ENCODE measurements at places on chromosomes 2 and 18.

DNA sequence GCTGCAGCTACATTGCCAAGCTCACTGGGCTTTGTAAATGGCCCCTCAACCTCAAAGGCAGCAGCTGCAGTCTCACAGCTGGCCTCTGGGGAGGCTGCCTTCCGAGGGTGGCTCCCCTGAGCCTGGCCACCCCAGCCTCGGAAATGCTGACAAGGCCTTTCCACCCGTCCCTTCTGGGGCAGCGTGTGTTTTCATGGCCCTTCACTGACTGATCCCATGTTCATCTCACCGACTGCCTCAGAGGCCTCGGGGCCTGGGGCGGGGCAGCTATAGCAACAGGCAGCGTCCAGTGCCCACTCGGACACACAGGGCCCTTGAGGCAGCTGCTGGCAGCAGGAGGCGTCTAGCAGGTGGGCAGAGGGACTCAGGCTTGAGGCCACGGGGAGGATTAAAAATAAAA, 149.7 kb downstream of the GLI2 start:
- DNase-seq, result peak; percentile 67

DNA sequence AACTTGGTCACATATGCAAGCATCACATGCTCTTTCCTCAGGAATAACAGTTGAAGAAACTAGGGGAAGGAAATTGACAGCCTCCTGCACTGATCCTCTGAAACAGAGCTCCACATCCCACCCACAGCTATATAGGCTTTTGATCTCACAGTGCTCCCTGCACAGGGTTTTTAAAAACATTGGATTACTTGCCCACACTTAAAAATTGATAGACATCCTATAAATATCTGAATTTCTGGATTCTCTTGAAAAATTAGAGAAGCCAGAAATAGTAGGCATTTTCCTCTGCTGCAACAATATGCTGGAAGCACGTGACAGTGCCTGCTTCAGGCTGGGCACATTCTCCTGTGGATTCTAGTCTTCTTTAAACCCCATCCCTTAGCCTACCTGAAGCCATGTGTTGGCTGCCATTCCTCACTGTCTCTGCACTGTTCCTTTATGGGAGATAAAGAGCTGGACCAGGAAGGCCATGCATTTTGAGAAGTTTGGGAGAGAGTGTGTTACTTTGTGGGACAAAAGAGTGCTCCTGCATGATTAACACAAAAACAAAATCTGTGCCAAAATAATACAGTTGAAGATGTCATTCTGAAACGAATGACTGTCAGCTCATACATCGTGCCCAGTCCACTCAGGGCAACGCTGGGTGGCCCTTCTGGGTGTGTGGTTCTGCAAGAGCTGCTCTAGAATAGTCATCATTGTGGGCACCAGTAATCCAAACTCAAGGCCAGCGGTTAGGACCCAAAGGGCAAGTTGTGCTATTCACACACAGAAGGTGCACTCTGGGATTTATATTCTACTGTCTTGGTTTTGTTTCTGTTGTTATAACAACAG, 59.8 kb downstream of the GYPC start:
- DNase-seq, result no peak

DNA sequence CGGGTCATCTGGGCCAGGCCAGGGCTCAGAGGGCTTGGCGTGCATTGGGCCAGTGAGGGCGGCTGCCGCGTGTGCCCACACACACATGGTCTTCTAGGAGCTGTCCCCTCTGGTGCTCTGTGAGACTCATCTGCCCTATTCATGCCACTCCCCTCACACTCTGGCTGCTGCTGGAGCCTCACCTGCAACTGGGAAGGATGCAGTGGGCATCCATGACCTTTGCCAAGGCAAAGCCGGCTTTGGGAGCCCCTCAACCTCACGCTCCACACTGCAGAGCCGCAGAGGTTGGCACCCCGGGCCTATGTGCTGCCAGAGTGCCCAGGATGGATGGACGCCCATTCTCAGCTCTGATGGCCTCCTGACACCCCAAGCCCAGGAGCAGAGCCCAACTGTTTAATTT, 330.2 kb upstream of the SALL3 start:
- peak; percentile 44 for DNase-seq

DNA sequence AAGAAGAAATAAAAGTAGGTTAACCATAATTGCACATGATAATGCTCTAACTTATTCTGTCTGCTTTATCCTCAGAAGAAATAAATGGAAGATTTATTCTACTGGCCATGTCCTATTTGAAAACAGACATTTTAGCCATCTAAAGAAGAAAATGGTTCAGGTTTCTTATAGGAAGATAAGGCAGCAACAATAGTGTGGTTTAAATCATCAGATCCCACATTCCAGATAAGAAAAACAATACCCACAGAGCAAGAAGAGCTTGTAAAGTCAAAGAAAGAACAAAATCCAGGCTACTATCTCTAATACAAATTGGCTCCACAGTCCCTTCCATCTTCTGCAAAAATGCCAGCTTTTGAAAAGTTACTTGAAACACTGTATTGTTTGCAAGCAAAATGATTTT, 49.3 kb downstream of the L3MBTL4 start:
- DNase-seq, result no peak

DNA sequence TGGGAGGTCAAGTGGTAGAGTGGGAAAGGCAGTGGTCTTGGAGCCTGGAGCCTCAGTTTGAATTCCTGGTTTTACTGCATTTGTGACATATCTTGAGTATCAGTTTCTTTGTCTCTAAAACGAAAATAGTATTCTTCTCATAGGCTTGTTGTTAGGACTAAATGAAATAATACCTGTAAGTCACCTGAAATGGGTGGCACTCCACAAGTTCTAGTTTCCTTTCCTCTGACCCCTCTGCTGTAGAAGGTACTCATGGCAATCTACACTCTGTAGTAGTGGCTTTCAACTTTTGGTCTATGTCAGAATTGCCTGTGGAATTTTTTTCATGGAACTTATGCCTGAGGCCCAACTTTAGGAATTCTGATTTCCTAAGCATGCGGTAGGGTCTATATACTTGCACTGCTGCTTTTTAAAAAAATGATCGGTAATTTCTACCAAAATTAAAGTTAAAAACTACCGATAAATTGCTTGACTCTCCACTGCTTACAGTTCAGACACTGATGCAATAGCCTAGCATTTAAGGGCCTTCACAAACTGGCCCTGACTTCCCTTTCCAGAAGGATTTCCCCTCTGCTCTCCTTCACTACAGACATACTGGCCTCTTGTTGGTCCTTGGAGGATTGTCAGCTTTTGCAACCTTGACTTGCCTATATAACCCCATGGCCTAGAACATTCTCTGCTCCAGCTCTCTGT, 47.2 kb downstream of the PLEK start:
- DNase-seq, result no peak

DNA sequence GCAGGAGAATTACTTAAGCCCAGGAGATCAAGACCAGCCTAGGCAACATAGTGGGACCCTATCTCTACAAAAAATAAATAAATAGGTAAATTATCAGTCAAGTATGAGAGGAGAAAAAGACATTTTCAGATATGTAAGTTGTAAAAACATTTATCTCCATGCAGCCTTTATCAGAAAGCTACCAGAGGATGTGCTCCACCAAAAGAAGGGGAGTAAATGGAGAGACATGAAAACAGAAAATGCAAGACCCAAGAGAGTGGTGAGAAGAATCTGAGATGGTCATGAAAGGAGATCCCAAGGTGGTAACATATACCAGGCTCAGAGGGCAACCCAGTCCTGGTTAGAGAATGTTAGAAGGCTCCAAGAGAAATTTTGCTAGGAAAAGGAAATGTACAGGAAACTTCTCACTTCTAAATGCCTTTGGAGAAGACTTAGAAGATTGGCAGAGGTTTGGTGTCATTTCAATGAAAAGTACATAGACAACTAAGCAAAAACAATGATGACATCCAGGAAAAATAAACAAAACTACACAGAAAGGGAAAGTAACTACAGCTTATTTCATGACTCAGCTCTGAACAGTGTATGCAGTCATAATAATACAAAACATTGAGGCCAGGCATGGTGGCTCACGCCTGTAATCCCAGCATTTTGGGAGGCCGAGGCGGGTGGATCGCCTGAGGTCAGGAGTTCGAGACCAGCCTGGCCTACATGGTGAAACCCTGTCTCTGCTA, 19.5 kb downstream of the CIB4 start:
- DNase-seq, result no peak

DNA sequence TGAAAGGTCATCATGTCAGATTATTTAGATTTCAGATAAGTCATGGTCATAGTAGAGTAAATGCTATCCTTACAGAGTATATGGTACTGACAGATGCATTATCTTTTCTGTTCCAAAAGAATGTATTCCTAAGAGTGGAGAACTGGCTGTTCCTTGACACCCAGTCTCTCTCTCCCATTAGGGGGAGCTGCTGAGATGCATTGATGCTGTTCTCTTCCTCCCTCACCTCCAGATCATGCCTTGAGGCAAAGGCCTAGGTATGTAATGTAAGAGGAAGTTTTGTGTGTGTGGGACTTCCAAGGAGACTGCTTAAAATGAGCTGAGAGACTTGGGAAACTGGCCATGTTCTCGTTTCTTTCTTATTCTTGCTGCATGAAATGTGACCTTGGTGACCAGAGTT, 979.5 kb upstream of the CELF4 start:
- no peak for DNase-seq

DNA sequence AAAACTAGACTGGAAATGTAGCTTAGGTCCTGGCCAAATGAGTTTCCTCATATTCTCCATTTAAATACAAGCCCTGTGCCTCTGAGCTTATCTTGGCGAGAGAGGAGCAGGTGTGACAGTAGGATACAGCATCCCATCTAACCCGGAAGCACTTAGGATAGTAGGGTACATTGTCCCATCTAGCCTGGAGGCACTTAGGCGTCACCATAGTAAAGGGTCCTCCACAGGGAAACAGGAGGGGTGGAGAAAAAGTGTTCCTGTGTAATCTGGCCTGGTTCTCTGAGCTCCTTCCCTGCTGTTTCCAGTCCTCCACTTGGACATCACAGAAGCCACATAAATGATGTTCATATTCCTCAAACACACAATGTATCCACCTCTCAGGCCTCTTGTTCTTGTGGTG, 301.4 kb downstream of the GALR1 start:
- DNase-seq, result no peak

GRCh38 chr18:67577386-67577785, 60.9 kb upstream of the DSEL start:
- DNase-seq, result no peak

DNA sequence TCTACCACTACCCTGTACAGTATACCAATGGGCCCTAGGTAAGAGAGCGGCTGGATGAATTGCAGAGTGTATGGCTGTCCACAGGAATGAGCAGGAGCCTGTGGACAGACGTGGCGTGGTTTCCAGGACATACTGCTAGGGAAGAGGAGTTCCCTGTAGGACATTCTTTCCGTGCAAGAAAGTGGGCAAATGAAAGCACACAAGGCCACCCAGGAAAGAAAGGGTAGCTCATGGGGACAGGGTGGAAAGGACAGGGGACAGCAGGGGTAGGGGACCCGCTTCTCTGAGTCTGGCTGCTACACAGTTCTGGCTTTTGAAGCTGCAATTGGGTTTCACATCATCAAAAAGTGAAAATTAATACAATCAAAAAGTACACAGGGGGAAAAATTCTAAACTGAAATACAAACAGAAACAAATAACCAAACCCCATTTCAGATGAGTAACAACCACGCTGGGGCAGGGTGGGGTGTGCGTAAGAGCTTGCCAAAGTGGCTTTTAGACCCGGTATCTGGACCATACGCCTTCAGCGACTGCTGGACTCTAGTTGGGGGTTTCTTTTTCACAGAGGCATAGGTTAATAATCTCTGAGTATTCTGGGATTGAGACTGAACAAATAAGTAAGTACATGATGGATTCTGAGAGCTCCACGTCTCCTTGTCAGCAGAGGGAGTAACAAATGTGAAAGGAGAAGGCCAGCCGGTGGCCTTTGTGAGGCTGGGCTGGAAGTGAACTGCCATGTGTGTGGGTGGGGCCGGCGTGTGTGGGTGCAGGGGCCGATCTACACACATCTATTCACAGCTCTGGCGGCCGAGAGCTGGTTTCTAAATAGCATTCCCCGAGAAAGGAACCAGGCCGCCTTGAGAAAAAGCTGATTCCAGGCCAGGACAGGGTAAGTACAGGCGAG, 84.0 kb downstream of the HDAC4 start:
- DNase-seq, result peak; percentile 87

DNA sequence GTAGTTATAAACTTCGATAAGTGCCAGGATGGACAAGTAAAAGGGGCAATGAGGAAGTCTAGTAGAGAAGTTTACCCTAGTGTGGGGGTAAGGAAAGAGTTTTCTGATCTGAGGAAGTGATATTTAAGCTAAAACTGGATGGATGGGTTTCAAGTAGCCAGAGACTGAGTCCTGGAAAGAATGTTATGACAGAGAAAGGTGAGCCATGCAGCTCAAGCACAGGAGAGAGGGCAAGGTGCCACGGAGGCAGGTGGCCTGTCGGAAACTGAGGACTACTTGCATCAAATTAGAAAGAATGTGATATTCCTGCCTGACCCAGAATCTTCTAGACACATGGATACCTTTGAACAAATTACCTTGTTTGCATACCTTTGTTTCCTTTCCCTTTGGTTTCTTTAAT, 26.5 kb downstream of the NMUR1 start:
- DNase-seq, result no peak

GRCh38 chr2:28445448-28446258, 50.2 kb upstream of the PLB1 start:
- DNase-seq, result no peak

- DNase-seq, result no peak
These were observed 37.5 kb downstream of the EIF4E2 start for GRCh38 chr2:232588031-232588430.

- DNase-seq, result no peak
These were observed 56.8 kb upstream of the PMAIP1 start for GRCh38 chr18:59842947-59843346.

GRCh38 chr2:44143701-44144100, 25.0 kb upstream of the PPM1B start:
- DNase-seq, result no peak

DNA sequence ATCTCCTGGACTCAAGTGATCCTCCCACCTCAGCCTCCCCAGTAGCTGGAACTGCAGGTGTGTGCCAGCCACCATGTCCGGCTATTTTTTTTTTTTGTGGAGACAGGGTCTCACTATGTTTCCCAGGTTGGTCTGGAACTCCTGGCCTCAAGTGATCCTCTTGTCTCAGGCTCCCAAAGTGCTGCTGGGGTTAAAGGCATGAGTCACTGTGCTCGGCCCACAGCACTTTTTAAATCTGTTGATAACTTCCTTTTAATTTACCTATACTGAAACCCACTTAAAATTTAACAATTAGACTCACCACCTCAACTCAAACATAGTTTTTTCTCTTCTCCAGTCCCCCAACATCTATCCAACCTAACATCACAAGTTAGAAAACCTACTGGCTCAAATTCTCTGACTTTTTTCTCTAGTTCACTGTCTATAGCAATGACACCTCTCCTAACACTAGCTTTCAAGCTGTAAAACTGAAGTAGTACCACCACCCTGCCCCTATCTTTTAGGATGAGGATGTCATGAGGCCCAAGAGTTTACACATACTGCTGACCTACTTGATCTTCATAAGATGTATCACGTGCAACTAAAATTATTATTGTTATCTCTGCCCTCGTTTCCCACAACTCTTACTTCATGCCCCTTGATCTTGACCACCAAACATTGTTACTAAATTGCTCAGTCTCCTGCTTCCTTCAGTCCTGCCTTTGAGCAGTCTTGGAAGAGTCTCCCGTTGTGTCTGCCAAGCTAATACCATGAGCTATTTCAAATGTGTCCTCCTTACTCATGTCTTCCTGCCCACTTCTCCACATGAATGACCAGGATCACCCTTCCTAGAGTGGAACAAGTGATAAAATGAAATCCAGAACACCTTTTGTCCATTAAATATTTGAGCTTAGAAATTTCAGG, 142.3 kb upstream of the ZFP36L2 start:
- DNase-seq, result no peak
